ENCODE measurements at places on chromosomes 11 and 22. TPM values are rescaled to one million over a fixed set of nuclear protein-coding genes. Genes with fewer than 3 reads are reported as not detected.

The BAIAP2L2 gene
- polyA plus RNA-seq: 0.81 TPM

GRCh38 chr11:9566561-9567063 is 6.9 kb upstream of the WEE1 start:
- peak; percentile 53 for DNase-seq

DNA sequence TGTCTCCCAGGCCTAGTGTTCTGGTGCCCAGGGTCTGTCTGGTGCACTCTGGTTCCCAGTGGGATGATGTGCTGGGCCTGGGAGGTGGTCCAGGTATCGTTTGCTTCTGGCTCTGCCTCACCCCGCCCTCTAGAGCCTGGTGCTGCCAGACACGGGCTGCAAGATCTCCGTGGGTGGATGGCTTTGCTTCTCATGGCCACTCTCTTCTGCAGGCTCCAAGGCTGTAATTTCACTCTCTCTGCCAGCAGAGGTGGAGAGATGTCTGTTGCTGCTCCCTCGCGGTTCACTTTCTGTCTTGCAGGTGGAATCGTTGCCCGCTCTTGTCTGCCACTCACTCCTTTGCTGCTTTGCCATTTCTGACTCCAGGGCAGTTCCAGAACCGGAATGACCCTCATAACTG is 13.4 kb downstream of the NADSYN1 start:
- DNase-seq: no peak

The OSBPL5 gene
- 27.8 TPM for polyA plus RNA-seq

GRCh38 chr11:227824-228379 is 8.2 kb downstream of the SIRT3 start:
- DNase-seq: no peak

The MYOD1 gene
- polyA plus RNA-seq: not detected

- DNase-seq: no peak
Observed at GRCh38 chr11:27705873-27706820, 5.9 kb upstream of the BDNF start.

DNA sequence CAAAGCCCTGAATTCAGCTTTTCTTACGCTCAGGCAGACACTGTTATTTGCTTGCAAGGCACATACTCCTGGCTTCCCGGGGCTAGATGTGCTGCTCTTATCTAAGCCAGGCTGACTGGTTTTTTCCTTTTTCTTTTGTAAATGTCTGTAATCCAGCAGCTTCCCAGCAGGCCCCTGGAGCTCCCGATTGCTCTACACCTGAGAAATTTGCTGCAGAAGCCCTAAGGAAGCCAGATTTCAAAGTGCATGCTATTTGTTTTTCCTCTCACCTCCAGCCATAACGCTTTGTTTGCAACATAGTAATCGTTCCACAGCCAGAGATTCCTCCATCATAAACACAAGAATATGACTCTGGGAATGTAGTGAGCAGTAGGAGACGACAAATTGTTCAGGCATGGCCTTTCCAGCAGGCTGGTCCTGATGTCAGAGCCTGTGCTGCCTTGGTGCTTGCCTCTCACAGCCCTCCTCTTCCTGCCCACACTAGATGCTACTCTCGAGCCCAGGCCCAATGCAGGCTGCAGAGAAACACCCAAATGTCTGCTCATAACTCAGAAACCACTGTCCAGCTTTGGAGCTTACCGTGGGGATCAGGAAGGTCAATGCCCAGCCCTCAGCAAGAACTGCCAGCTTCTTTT is 54.7 kb upstream of the SLC6A5 start:
- no peak for DNase-seq

GRCh38 chr11:44927174-44927661 is 23.5 kb downstream of the TP53I11 start:
- DNase-seq: no peak
